HFF-Myc (cell line): ENCODE measurements at places on chromosomes 4 and X.

GRCh38 chrX:48711162-48711928, 14.8 kb downstream of the SUV39H1 start:
- DNase-seq, result no peak

GRCh38 chr4:1172971-1173757, 781 bp upstream of the SPON2 start:
- DNase-seq, result no peak

GRCh38 chr4:25900310-25900709, 13.7 kb upstream of the SMIM20 start:
- no peak for DNase-seq

DNA sequence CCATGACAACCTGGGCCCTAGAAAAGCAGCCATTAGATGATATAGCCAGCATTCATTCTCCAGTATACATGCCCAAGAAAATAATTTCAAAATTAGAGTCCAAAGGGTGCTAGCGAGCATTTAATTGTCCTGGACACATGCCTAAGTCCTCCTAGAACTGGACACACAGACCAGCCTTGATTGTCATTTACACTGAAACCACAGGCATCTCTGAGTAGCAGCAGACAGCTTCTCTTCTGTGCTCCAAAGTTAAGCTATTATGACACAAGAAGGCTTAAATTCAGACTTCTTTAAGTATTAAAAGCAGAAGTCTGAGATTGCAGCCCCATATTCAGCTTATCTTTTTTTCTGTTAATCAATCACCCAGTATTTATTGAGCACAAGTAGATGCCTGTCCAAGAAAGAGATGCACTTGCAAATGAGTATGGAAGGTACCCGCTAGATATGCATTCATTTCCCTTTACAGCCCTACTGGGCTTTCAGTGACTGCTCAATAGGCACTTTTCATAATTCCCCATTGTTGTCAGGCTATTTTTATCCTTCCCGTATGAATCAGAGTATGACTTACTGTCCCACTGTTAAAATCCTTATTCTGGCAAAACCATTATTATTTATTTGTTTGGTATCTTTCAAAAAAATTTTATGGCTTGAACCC, 374.1 kb downstream of the FBXW7 start:
- no peak for DNase-seq

GRCh38 chr4:101651778-101652177, 138.8 kb upstream of the BANK1 start:
- DNase-seq, result no peak

GRCh38 chr4:36256398-36256891, 12.1 kb upstream of the ARAP2 start:
- DNase-seq, result no peak

DNA sequence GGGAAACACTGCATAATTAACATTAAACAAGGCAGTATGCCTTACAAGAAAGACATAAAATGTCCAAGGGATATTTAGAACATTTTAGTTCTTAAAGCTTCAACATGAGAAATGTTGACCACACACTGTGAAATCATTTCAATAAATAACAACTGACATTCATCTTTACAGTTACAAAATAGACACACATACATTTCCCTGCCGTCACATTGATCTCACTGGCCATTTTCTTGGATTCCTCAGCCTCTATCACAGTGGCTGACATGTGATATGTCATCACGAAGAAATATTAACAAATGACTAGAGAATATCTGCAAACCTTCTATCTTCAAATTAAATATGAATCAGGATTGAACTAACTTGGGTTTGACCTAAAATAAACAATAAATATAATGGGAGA, 1.9 kb downstream of the CXCL2 start:
- DNase-seq, result no peak
